Testis (tissue), 5 donors: ENCODE measurements at places on chromosomes 3 and 15. TPM values are rescaled to one million over a fixed set of nuclear protein-coding genes. Genes with fewer than 3 reads are reported as not detected.

NAALADL2 gene
- 5.4 TPM for polyA plus RNA-seq

ECE2 gene
- polyA plus RNA-seq = 1.1 TPM

ERC2 gene
- polyA plus RNA-seq = 6.1 TPM

GREM1 gene
- 1.4 TPM for polyA plus RNA-seq

ALPK3 gene
- 3.0 TPM for polyA plus RNA-seq

GUCA1C gene
- polyA plus RNA-seq = 1.1 TPM
